Stimulated activated CD4-positive, alpha-beta T cell treated with anti-CD3 and anti-CD28 coated beads, Interleukin-4, amount 100 ng/mL, for 1 hour (primary cell): ENCODE measurements at places on chromosomes 4 and X.

- DNase-seq = no peak
Measured at GRCh38 chr4:67691328-67691727, 9.6 kb downstream of the UBA6 start.

DNA sequence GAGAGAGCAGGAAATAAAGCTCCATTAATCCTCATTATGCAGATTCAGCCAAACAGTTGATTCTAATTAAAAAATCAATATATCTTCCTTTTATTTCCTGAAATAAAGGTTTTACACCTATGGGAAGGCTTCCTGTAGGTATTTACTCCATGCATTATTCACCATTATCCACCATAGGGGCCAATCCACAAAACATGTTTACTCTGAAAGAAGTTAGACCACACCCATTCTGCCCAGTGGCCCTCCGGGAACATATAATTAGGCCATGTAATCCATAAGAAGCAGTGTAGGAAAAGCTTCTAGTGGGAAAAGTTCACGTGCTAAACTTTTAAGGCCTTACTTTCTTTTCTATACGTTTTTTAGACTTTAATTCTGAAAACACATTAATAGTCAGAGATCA is 57.7 kb downstream of the SAT1 start:
- DNase-seq = no peak

GRCh38 chrX:73799888-73800287 is 236.9 kb downstream of the CHIC1 start:
- no peak for DNase-seq

GRCh38 chr4:137794764-137795254 is 262.5 kb upstream of the PCDH18 start:
- DNase-seq = no peak

DNA sequence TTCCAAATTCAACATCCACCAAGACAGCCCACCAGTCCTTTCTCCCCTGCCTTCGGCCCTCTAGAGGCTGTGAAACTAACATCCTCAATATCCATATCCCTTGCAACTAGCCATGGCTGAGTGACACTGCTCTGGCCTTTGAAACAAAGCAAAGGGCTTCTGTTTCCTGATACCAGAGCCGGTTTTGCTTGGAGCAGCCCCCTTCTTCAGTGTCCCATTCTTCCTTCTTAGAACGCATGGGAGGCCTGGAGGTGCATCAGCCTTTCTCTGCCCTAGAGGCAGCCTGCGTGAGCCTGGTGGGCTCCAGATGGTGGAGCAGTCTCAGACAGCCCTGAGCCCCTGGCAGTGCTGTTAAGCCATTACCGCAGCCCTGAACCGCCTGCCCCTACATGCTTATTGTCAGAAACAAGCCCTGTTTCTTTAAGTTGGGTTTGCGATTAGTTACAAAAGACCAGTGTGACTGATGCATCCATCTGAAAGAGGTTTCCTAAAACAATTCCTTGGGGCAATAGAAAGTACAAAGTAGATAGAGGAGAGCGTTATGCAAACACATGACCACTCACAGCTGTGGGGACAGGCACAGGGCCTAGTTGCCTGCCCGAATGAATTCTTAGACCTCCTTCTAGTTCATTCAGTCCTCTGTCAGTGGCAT is 74.1 kb downstream of the EVC start:
- no peak for DNase-seq

DNA sequence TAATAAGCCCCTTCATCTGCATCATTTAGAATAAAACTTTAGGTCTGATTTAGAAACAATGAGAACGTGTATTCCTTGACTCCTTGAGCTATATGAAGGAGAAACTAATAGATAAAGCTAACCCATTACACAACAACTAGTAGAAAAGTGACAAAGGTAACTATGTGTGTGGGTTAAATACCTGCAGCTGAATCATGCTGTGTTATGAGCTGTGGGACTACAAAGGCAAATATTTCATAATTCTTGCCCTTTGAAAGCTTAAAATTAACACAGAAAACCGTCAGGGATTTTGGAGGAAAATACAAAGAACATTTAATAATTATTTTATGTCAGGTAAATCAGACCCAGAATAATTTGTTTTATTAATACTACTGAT is 898 bp upstream of the NDP start:
- no peak for DNase-seq

- no peak for DNase-seq
Measured at GRCh38 chrX:15971696-15972095, 117.1 kb upstream of the AP1S2 start.

GRCh38 chr4:19729886-19730651 is 521.6 kb upstream of the SLIT2 start:
- no peak for DNase-seq

- no peak for DNase-seq
Measured at GRCh38 chr4:159374749-159375530, 272.1 kb downstream of the RAPGEF2 start.

GRCh38 chr4:88359558-88359957 is 19.1 kb upstream of the HERC6 start:
- no peak for DNase-seq

DNA sequence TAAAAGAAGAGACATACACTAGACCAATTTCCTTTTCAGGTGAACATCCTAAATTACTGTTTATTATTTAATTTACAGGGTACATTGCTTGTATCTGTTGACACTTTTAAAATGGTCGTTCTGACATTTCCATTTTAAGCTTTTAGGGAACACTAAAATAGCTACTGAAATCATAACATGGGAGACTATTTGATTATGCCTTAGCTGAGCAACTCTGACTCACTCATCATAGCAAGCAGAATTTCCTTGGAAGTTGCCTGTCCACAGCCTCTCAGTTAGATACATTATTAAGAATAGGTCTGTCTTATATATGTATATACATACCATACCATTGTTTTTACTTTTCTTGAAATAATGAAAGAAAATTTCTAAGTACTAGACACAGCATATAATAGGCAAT is 22.0 kb downstream of the GUCY1B1 start:
- no peak for DNase-seq

DNA sequence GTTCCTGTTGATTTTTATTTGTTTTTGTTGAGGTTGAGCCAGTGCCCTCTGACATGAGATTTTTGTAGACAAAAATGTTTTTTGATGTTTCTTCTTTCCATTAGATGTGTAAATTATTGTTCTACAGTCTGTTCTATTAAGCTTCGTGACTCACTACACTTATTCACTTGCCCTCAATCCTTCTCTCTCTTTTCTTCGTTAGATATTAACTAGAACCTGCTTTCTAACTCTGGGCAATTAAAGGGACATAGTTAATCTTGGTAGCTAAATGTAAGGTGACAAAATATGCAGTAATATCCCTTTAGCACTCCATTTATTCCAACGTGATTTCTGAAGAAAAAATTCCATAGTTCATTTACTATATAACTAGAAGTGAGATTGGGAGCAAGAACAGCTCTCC is 333.9 kb downstream of the PDHA2 start:
- DNase-seq = no peak

DNA sequence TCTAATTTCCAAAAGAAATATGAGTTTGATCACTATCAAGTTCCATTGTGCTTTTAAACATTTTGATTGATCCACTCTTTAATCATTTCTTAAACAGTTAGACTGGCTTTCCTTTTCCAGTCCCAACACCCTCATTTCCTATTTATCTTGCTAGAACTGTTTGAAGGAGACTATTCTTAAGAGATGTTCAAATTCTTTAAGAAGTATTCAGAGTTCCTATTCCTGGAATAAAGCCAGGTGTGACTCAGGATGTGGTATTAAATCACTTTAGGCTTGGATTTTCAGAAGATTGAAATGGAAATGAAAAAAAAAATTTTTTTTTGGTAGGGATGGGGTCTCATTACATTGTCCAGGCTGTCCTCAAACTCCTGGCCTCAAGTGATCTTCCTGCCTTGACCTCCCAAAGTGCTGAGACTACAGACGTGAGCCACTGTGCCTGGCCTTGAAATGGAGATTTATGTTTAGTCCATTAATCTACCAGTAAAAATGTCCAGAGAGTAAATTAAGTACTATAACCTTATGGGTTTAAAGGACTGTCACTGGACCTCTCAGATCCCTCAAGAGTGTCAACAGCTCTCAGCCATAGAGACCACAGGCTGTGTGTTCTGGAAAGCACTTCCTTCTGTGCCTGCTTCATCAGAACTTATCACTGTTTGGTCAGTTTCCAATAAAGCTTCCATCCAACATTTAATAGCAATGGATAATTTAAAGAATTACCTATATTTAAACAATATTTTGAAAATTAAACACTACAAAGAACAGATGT is 90.7 kb downstream of the CDS1 start:
- no peak for DNase-seq

- DNase-seq = no peak
Measured at GRCh38 chr4:25750874-25751273, 95.2 kb downstream of the SLC34A2 start.

DNA sequence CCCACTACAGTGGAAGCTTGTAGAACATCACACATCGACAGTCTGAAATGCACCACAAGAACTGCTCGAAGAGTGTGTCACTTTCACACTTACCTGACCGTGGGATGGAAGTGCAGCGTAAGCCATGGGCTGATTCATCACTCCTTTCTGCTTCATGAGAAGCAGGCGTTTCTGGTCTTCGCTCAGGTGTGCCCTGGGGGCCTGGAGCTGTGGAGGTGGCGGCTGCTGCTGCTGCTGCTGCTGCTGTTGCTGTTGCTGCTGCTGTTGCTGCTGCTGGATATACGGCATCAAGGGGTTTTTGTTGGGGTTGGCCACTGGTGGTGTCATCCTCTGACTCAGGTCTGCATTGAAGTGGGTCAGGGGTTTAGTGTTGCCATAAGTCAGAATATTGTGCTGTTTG is 223.6 kb downstream of the MGST2 start:
- DNase-seq = no peak

DNA sequence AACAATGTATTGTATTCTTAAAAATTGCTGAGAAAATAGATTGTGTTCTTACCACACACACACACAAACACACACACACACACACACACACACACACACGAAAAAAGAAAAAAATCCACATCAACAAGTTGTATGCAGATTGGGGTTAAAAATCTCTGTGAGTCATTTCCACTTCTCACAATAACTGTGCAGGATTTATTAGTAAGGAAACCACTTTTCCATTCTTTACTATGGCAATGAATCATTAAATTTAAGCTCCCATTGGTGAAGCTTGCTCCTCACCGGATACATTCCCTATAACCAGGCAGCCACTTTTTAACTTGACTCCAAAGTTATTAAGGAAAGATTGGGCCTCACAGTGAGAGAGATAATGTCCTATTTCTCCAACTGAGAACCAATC is 19.7 kb upstream of the MAGEE1 start:
- DNase-seq = no peak

DNA sequence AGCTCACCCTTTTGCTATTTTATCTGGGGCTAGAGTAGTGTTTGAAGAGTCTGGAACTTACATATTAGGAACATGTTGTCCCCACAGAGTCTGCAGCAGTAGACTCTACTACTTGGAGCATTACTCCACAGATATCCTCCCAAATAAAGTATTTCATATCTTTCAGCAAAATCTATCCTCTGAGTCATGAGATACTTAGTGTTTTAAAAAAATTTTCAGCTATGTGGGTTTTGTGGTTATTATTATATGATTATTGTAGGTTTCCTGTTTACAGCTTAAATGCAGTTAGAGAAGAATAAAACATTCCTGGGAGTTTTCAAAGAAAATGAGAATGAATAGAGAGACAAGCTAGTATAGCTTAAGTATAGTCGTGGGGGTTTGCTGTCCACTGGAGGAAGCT is 30.9 kb downstream of the PAGE2 start:
- no peak for DNase-seq

DNA sequence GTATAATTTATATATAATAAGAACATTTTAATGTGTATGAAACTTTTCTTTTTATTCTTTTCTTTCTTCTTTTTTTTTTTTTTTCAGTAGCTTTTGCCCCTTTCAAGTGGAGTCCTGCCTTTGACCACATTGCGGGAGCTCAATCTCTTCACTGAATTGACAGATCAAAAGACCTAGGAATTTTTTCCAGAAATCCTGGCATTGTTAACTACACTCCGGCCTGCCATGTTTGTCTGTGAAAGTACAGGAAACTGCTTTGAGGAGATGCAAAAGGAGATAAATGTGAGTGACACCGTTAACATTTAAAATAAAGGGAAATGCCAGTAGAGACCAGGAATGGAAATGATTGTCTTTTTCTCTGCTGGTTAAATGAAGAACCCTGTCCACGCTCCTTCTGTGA is 159.3 kb upstream of the VCX3A start:
- no peak for DNase-seq

DNA sequence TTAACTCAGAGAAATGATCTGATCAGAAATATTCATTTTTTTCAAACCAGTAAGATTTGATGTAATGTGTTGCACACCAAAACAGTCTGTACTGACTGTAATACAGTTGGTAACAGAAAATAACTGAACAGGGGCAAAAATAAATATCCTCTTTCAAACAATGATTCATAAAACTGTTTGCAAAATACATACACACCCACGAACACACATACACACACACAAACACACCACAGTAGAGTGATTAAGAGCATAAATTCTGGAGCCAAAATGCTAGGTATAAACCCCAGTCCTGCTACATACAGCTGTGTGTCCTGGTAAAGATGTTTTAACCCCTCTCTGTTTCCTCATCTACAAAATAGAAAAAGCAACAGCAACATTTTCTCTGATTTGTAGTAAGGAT is 376.6 kb downstream of the PDGFC start:
- DNase-seq = no peak

GRCh38 chr4:113825272-113825671 is 63.7 kb upstream of the CAMK2D start:
- DNase-seq = peak; percentile 2

- DNase-seq = peak; percentile 93
Measured at GRCh38 chrX:154478728-154479622, at the start of gene LAGE3. Gene LAGE3, minus strand, starts transcription at chrX:154479281. Its CDS starts 366 bp downstream, at chrX:154478915.

- peak; percentile 23 for DNase-seq
Measured at GRCh38 chrX:40468033-40468846, 112.5 kb upstream of the ATP6AP2 start.

GRCh38 chrX:43643201-43643600 is 12.9 kb upstream of the MAOA start:
- no peak for DNase-seq

DNA sequence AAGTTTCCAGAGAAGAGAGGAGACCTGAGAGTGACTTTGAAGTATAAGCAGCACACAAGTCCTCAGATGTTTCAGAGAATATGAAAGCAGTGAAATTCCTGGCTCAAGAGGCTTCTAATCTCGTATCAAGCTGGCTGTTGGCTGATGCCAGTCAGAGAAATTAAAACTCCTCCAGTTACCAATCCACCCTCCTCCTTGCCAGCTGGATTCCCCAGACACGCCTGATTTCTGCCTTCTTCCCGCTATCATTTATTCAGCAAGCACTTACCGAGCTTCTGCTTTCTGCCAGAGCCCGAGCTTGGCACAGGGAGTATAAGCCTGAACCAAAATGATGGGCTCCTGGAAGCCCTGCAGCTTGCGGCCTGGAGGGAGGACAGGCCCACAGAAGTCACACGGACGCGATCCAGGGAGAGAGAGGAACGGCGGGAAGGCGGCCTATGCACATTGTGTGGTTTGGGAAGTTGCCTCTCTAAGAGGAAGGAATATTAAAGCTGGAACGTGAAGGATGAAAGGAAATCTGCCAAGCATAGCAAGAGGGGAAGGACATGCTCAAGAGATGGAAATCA is 102.4 kb upstream of the TBL1X start:
- DNase-seq = no peak

GRCh38 chr4:107034996-107035818 is 906 bp downstream of the DKK2 start:
- no peak for DNase-seq
